ENCODE measurements at places on chromosomes 11 and 22.
A peak's percentile ranks its signal among the peaks of the same experiment; 100 is the strongest.

DNA sequence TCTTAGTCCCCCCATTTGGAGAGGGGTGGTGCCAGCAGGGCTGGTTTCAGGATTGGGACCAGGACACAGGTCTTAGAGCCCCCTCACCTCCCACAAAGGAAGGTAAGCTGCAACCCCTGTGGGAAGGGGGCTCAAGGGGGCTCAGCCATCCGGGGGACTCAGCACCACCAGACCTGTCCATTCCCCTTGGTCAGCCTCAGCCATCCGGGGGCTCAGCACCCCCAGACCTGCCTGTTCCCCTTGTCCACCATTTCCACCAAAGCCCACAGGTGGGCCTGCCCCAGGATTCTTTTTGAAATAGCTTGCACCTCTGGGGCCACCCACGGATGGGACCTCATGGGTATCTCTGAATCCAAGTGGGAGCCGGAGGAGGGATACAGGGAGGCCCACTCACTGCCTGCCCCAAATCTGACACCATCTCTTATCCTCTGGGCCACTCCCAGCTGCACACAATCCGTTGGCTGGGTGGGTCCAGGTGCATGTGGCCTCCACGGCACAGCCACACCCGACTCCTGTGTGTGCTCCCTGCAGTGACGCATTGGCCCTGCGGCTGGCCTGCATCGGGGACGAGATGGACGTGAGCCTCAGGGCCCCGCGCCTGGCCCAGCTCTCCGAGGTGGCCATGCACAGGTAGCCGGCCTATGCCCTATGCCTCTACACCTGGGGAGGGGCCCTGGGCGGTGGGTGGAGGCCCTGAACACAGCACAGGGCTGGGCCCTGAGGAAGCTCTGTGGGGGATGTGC, 15.9 kb downstream of the MCAT start:
- DNase-seq: no peak

DNA sequence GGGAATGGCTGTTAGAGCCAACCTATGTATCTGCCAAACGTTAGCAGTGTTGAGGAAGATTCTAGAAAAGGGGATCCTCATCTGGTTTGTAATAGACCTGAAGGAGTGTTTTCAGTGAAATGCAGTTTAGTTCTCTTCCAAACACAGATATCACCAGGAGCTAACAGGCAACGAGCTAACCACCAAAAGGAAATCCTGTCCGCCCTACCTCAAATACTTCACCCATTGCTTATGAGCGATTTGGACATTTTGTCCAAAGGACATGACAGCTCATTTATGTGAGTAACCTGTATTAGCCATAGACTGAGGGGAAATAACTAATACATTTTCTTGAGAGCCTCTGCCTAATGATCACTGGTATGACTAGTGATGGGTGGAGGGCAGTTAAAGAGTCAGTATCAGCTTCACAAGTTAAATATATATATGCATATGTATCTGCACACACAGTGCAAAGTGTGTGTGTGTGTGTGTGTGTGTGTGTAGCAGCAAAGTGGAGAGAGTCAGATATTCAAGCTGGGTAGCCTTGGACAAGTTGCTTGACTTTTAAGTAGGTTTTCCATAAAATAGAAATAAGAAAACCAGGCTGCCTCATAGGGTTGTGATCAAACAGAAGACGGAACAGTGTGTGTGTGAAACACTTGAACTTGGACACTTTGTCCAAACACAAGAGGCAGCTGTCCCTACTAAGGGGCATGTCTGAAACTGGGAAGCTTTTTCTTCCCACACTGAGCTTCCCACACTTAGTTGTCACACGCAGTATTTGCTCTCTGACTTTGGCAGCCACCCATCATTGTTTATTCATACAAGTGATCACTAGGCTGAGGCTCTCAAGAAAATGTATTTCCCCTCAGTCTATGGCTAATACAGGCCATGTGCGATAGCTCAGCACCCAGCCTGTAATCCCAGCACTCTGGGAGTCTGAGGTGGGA, 940 bp upstream of the C11orf91 start:
- peak; percentile 68 for DNase-seq

DNA sequence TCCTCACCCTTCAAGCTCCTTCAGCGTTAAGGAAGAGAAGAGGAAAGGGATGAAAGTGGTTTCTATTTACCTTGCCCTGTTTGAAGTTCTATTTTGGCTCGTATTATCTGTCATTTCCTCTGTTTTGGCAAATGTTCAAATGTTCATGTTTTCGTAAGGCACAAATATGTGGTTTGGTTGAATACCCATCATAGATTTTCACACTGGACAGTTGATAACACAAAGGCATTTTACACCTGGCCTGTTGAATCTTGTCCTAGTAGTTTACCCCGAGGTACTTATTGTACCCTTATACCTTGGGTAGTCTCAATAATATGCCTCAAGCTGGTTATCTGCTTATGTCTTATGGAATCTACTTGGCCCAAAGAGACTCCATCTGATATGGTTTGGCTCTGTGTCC, 706.9 kb downstream of the METTL15 start:
- DNase-seq: no peak

DNA sequence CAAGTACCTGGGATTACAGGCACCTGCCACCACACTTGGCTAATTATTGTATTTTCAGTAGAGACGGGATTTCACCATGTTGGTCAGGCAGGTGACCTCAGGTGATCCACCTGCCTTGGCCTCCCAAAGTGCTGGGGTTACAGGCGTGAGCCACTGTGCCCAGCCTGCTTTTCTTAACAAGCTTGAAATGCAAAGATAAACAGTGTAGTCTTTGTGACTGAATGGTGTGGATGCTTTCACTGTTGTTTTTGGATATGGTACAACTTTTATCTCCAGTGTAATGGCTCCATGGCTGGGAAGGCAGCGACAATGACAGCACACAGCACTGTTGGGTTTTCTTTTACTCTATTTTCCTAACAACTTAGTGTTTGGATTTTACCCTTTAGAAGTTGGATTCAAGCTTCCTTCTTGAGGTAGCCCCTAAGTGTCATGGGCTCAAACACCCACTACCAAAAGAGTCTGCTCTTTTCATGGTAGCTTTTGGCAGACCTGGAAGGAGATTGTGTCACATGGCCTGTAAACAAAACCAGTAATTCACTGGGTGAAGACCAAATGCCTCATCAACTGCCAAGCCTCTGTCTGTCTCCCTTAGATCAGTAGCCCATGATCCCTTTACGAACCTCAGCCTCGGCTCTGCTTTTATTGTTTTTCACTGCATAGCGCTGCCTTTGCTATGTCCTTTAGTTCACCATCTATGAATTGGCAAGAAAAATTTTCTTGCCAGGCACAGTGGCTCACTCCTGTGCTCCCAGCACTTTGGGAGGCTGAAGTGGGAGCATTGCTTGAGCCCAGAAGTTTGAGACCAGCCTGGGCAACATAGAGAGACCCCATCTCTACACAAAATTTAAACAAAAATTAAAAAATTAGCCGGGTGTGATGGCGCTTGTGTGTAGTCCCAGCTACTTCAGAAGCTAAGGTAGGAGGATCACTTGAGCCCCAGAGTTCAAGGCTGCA, 6.4 kb downstream of the VPS51 start:
- no peak for DNase-seq

DNA sequence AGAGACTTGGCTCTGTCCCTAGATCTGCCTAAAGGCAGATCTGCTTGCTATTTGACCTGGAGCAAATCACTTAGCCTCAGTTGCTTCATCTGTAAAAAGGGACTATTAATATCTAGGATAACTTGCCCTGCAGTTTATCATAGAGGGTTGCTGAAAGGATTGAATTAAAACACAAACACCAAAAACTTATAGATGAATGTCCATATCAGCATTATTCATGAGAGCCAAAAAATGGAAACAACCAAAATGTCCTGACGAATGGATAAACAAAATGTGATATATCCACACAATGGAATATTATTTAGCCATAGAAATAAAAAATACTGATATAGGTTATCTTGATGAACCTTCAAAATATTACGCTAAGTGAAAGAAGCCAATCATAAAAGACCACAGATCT, 67.2 kb downstream of the USP35 start:
- DNase-seq: no peak

GRCh38 chr11:114236829-114237228, 59.4 kb upstream of the NNMT start:
- DNase-seq: no peak

GRCh38 chr22:43308060-43308830, 34.9 kb downstream of the SCUBE1 start:
- DNase-seq: no peak

DNA sequence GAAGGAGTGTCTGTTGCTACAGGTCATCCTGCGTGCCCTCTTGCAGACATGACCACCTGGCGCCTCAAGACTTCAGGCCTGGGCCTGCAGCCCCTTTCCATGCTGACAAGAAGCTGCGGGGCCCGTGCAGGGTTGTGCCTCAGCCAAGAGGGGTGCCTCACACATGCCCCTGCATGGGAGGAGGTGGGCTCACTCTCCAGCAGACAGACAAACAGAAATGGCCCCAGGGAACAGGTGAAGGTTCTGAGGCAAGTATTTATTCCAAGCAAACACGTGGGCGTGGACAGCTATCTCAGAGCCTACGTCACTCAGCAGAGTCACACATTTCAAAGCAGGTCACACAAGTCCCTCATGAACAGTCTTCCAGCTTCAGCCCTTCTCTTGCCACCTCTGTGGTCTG, 5.9 kb upstream of the SYCE3 start:
- no peak for DNase-seq

GRCh38 chr22:46592390-46592872, 27.8 kb upstream of the GRAMD4 start:
- DNase-seq: peak; percentile 22

GRCh38 chr11:36403661-36404060, 106.4 kb downstream of the TRAF6 start:
- DNase-seq: no peak

DNA sequence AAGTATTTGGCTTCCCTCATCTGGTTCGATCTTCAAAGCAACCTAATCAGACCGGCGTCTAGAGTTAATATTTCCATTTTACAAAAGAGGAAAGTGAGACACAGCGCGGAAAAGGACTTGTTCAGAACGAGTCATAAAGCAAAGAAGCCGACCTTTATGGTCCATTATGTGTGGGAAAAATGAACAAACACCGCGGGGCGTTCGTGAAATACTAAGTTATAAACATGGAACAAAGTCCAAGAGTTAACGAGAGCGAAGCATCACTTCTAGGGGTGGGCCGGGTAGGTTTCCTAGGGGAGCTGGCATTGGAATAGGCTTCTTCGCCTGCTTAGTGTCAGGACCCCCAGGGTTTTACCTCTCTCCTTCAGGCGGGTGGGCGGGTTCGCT, 575 bp downstream of the DUSP18 start:
- DNase-seq: no peak

DNA sequence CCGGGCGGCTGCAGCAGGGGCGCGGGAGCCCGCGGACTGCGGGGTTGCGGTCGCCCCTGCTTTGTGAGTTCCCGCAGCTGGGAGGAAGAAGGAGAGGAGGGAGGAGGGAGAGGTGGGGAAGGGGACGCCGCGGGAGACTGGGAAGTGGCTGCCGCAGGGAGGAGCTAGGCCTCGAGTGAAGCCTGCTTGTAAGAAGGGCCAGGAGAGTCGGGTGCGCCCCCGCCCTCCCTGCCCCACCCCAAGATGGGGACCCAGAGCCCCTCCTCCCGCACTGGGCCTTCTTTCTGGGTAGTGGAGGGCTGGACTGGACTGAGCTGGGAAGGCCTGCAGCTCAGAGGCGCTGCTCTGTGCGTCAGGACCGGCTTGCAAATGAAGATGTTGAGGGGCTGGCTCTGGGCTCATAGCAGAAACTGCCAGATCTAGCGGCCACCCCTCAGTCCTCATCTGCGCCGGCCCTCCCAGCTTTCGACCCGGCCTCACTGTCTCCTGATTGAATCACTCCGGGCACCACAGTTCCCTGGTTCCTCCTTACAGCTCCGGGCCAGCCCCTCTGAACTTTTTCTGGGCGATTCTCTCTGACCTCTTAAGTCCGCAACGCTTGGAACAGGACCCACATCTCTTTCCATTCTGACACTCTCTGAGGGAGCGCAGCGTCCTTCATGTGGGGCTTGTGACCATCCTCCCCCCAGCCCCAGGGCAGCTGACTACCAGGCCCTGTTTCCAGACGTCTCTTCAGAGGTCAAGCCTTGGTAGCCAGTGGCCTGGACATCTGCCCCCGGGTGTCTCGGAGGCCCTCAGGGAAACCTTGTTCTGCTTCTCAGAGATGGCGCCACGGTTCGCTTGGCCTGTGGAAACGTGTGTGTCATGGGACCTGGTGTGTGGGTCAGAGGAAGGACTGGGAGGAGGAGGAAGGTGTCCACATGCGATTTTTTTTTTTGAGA, 21.9 kb downstream of the SERPINH1 start:
- no peak for DNase-seq

DNA sequence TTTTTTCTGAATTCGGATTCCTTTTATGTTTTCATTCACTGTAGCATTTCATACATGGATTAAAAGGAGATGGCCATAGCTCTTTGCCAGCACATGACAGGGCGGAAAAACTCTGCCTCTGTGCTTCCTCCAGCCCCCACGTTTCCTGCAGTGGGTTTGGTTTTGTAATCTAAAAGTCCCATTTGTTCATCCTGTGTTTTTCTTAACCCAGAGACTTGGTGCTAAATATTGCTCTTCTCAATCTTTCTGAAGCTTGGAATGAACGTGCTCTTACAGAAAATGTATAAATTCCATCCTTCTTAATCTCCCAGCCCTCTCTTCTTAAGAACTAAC, 89.9 kb downstream of the PPP6R3 start:
- no peak for DNase-seq

- peak; percentile 20 for DNase-seq
Measured at GRCh38 chr22:41094041-41094593, 1.7 kb downstream of the EP300 start.

DNA sequence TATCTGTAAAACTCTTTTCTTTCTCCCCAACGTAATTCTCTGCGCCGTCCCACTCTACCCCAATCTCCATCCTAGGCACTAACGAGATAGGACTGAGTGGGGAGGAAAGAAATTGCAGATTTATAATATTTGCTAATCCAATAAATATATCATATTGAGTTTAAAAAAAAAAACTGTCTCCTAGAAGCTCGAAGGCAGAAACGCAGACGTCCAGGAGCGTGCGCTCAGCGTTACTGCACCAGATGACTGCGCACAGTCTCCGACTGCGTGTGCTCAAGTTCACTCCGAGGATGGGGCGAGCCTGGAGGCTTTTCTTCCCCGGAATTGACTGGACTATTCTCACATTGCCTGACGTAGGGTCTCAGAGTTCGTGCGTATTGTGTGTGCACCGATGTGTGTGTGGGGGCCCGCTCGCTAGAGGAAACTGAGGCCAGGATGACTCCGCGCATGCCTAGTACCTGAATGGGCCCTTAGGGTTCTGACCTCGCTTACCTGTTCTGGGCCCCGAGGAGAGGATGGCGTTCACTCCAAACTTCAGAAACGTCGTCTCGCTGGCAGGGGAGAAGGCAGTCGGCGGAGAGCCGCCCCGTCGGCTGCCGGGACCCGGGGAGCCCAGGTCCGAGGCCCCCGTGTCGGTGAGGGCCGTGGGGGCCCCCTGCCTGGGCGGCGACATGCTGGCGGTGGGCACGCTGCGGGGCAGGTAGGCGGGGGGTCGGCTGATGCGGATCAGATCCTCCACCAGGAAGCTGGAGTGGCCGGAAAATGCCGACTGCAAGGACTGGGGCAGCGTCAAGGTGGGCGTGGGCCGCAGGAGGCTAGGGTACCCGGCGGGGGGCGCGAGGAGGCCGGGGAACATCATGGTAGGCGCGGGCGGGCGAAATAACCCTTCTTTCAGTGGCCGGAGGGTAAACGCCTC, 551 bp downstream of the DBX1 start:
- no peak for DNase-seq

GRCh38 chr11:3803726-3804495, 4.4 kb upstream of the PGAP2 start:
- peak; percentile 89 for DNase-seq
